GM12878 (cell line): ENCODE measurements at places on chromosomes 16 and 17. TPM values are rescaled to one million over a fixed set of nuclear protein-coding genes. Genes with fewer than 3 reads are reported as not detected.

- H3K4me1 ChIP-seq: peaks cover 6% of the 10 kb centered on the region
- peak overlapping the region; percentile 97 for H3K4me3 ChIP-seq
- H3K27me3 ChIP-seq: no peaks in the 10 kb centered on the region
- peak overlapping the region; percentile 100 for H3K27ac ChIP-seq
- no peak for DNase-seq
Observed at GRCh38 chr17:17236295-17237025, 508 bp downstream of the FLCN start.

- H3K4me3 ChIP-seq: no peak overlapping the region
- DNase-seq: no peak
- H3K27me3 ChIP-seq: no peaks in the 10 kb centered on the region
- H3K4me1 ChIP-seq: no peaks in the 10 kb centered on the region; the same call in 1 of the 2 replicates
Observed at GRCh38 chr17:63764716-63765115, 8.7 kb downstream of the CCDC47 start.

DNA sequence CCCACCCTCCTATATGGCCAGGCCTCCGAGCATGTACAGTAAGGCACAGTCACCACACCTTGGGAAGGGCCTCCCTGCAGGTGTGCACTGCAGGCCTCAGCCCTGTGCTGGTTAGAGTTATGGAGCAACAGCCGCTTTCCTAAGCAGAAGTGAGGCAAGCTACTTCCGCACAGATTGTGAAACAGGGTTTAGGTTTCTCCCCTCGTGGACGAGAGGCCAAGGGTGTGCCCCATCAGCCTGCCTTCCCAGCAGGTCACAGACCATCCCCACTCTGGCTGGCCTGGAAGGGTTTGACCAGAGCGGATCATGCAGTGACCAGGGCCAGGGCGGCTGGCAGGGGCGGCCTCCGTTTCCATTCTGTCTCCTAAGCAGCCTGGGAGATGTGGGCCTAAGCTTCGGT is 4.7 kb downstream of the MSRB1 start:
- peaks cover 3% of the 10 kb centered on the region; the same call in 1 of the 2 replicates for H3K4me1 ChIP-seq
- no peak overlapping the region for H3K4me3 ChIP-seq
- no peak overlapping the region for H3K27ac ChIP-seq
- H3K36me3 ChIP-seq: peaks cover 5% of the 10 kb centered on the region; the same call in 1 of the 2 replicates
- no peaks in the 10 kb centered on the region for H3K27me3 ChIP-seq

DNA sequence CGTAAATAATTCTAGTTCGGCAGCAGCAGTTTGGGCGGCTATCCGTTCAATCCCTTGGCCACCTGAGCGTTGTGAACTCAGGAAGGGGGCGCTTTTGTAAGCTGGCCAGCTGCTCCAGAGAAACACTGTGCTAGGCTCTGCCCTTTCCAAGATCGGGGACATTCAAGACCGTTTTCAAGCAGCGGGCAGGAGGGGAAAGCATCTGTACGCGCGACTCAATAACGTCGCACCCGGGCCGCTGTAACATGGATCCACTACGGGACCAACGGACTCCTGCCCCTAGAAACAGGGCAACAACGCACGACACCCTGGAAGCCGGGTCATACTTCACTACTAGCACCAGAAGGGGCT is 463 bp downstream of the TOP2A start:
- peak overlapping the region; percentile 62 for H3K27ac ChIP-seq
- no peaks in the 10 kb centered on the region for H3K27me3 ChIP-seq
- no peaks in the 10 kb centered on the region; the same call in 1 of the 2 replicates for H3K4me1 ChIP-seq
- H3K4me3 ChIP-seq: peak overlapping the region; percentile 94

- H3K4me3 ChIP-seq: no peak overlapping the region
- H3K27ac ChIP-seq: no peak overlapping the region
- no peaks in the 10 kb centered on the region for H3K27me3 ChIP-seq
- no peak for DNase-seq
Observed at GRCh38 chr17:5557990-5558389, 26.3 kb downstream of the NLRP1 start.

DNA sequence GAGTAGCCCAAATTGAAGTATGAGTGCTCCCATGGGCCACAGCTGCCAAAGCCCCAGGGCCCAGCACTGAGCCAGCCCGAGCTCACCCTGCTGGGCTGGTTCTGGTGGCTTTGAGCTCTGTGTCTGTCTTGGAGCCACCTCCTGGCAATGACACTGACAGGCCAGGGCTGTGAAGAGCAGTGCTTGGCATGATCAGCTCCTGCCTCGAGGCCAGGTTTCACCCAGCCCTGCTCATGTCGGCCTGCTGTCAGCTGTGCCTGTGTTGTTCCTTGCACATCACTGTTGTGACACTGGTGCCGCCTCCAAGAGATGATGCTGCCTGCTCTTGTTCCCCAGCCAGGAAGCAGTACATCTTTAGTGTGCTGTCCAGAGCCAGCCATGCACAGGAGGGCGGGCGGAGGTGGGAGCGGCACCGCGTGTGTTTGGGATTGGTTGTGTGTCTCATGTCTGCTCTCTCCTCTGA is 26.0 kb downstream of the PLD6 start:
- H3K27me3 ChIP-seq: no peaks in the 10 kb centered on the region
- no peak overlapping the region for H3K4me3 ChIP-seq
- no peak for DNase-seq
- H3K4me1 ChIP-seq: peaks cover 34% of the 10 kb centered on the region
- H3K27ac ChIP-seq: peak overlapping the region; percentile 35
- H3K36me3 ChIP-seq: peaks cover 20% of the 10 kb centered on the region

GRCh38 chr17:12974005-12974531 is 43.8 kb downstream of the ELAC2 start:
- H3K4me1 ChIP-seq: no peaks in the 10 kb centered on the region
- no peak overlapping the region for H3K4me3 ChIP-seq
- DNase-seq: no peak
- H3K36me3 ChIP-seq: no peaks in the 10 kb centered on the region
- H3K27ac ChIP-seq: no peak overlapping the region
- no peaks in the 10 kb centered on the region for H3K27me3 ChIP-seq

DNA sequence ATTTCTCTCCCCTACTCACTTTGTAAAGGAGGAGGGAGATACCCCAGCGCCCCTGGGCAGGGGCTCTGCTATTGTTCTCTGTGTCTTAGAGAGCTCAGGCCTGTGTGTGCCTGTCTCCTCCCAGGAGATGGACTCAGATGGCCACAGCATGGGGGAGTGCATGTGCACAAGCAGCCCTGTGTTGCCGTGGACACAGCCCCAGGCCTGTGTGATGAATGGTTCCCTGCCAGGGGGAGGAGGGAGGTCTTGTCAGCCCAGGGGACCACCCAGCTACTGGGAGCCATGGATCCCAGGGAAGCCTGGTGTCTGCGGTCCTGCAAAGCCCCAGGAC is 26.3 kb downstream of the GINS2 start:
- no peaks in the 10 kb centered on the region for H3K4me1 ChIP-seq
- DNase-seq: no peak
- H3K27ac ChIP-seq: no peak overlapping the region
- no peaks in the 10 kb centered on the region for H3K27me3 ChIP-seq
- peaks cover 60% of the 10 kb centered on the region for H3K36me3 ChIP-seq
- H3K4me3 ChIP-seq: no peak overlapping the region

GRCh38 chr17:20823905-20824304 is 218.9 kb downstream of the USP22 start:
- H3K27me3 ChIP-seq: no peaks in the 10 kb centered on the region
- no peaks in the 10 kb centered on the region for H3K36me3 ChIP-seq
- no peaks in the 10 kb centered on the region for H3K4me1 ChIP-seq

DNA sequence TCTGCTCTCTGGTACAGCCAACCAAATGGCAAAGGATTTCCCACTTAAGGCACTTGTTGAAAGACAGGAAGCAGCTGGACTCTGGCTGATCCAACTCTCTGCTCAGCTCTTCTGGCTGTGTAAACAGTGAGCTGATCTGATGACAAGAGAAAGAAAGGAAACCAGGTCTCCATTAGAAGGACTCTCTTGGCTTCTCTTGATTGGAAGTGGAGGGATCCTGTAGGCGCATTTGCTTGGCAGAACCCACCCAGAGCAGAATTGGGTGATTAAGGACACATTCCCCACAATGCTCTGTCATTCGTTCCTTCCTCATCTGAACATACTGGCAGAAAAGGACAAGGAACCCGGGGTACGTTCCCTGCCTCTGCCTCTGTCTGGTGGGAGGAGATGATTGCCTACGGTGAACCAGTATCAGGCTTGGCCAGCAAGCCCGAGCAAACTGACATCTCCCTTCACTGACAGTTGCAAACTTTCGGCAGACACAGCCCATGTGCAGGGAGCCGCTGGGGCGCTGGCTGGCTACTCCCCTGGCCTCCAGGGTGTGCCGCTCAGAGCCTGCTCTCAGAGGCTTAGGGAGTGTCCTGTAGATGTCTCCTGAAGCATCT is 29.1 kb downstream of the LDHD start:
- H3K36me3 ChIP-seq: peaks cover 1% of the 10 kb centered on the region; the same call in 1 of the 2 replicates
- peaks cover 15% of the 10 kb centered on the region for H3K4me1 ChIP-seq
- H3K27ac ChIP-seq: no peak overlapping the region
- no peaks in the 10 kb centered on the region for H3K27me3 ChIP-seq

DNA sequence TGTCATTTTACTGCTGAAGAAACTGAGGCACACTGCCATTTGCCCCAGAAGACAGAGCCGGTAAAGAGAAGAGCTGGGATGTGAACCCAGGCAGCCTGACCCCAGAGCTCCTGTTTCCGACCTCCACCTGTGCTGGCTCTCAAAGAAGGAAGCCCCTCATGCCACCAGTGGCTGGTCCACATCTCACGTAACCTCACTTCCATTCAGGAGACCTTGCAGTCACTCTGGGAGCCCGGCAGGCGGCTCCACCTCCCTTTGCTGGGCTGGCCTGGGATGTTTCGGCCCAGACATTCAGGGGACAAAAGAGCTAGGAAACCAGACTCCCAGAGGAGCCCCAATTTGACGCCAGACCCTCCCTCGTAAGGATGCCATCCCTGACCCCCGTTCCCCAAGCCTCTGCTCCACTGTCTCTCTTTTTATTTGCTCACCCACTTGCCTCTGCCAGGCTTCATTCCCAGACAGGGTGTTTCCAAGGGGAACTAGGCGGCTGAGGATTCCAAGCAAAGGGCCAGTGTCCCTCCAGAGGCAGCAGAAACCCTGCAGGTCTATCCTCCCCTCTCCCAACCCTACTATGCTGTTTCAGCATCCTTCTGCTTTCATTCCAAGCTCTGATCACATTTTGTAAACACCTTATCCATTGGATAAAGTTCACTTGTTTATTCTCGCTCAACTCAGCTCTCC is 2.8 kb downstream of the TAF1C start:
- no peak overlapping the region for H3K27ac ChIP-seq
- H3K4me3 ChIP-seq: no peak overlapping the region
- DNase-seq: no peak
- H3K27me3 ChIP-seq: no peaks in the 10 kb centered on the region

GRCh38 chr17:21024024-21024423 is 18.8 kb downstream of the USP22 start:
- DNase-seq: no peak
- no peak overlapping the region for H3K4me3 ChIP-seq
- peaks cover 52% of the 10 kb centered on the region for H3K36me3 ChIP-seq
- no peak overlapping the region for H3K27ac ChIP-seq
- no peaks in the 10 kb centered on the region for H3K27me3 ChIP-seq
- no peaks in the 10 kb centered on the region for H3K4me1 ChIP-seq

GRCh38 chr17:58344047-58344790 is 7.8 kb downstream of the SUPT4H1 start:
- peak overlapping the region; percentile 100 for H3K27ac ChIP-seq
- peaks cover 53% of the 10 kb centered on the region for H3K4me1 ChIP-seq
- no peaks in the 10 kb centered on the region for H3K27me3 ChIP-seq
- H3K4me3 ChIP-seq: peak overlapping the region; percentile 81

DNA sequence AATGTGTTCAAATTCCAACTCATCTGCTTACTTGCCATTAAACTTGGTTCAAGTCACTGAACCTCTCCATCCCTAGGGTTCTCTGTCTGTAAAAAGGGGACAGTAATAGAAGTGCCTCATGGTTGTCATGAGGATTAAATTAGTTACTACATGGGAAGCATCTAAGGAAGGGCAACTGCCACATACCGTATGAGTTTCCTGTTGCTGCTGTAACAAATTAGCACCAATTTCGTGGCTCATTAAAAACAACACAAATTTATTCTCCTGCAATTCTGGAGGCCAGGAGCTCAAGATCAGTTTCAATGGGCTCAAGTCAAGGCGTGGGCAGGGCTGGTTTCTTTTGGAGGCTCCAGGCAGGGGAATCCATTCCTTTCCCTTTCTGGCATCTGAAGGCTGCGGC is 18.6 kb downstream of the CD300LF start:
- H3K27me3 ChIP-seq: no peaks in the 10 kb centered on the region
- H3K4me1 ChIP-seq: peaks cover 30% of the 10 kb centered on the region
- H3K36me3 ChIP-seq: no peaks in the 10 kb centered on the region
- no peak for DNase-seq
- H3K27ac ChIP-seq: no peak overlapping the region

DNA sequence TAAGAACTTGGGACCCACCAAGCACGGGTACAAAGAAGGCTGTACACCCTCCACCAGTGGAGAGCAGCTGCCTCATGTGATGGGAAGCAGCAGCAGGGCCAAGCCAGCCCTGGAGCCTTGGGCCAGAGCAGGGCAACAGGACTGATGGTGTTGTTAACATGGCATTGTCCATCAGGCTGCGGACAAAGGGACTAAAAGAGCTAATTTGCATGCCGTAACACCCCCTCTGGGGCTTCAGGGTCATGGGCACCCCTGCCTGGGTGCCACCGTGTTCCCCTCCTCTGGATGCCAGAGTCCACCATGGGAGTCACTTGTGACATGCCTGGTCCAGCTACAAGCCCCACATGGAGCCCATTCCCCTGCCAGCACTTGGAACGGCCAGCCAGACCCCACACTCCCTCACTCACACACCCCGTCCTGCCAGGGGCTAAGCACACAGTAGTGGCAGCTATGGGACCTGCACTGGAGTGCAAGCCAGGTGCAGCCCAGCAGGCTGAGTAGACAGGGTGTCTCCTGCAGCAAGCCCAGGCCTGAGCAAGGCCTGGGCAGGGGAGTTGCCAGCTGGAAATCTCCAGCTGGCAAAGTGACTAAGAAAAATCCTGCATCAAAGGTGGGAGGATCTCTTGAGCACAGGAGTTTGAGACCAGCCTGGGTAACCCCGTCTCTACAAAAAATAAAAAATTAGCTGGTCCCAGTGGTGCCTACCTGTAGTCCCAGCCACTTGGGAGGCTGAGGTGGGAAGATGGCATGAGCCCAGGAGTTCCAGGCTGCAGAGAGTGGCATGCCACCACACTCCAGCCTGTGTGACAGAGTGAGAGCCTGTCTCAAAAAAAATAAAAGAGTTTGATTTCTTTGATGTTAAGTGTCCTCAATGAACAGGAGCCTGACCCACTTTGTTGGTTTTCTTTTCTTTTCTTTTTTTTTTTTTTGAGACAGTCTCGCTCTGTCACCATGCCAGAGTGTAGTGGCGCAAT is 33.7 kb downstream of the NOL11 start:
- no peaks in the 10 kb centered on the region for H3K27me3 ChIP-seq
- peaks cover 27% of the 10 kb centered on the region for H3K36me3 ChIP-seq
- DNase-seq: no peak
- H3K4me3 ChIP-seq: no peak overlapping the region
- no peak overlapping the region for H3K27ac ChIP-seq

GRCh38 chr16:57615813-57616212 is 12.6 kb upstream of the ADGRG1 start:
- H3K36me3 ChIP-seq: no peaks in the 10 kb centered on the region
- H3K4me3 ChIP-seq: no peak overlapping the region
- H3K27me3 ChIP-seq: no peaks in the 10 kb centered on the region
- no peak for DNase-seq
- H3K27ac ChIP-seq: no peak overlapping the region

The FAM222B gene
- polyA plus RNA-seq: 14.0 and 15.2 TPM in 2 replicates

The KRT24 gene
- not detected in 2 replicates for polyA plus RNA-seq

The KRT25 gene
- polyA plus RNA-seq: 0.12 TPM in 1 of 2 replicates, not detected in the other
